ENCODE measurements at places on chromosomes 1 and 21. TPM values are rescaled to one million over a fixed set of nuclear protein-coding genes. Genes with fewer than 3 reads are reported as not detected.

SMIM1 gene
- total RNA-seq, result 2.5 TPM

PLEKHN1 gene
- total RNA-seq, result 6.0 TPM

NEK7 gene
- 61.6 TPM for total RNA-seq

SNX7 gene
- total RNA-seq, result 0.39 TPM

SPATA46 gene
- not detected for total RNA-seq

PRR9 gene
- total RNA-seq, result not detected

ESPN gene
- total RNA-seq, result 1.5 TPM

KIAA0040 gene
- total RNA-seq, result 34.5 TPM

KANK4 gene
- not detected for total RNA-seq

PTGFR gene
- not detected for total RNA-seq
